ENCODE measurements at places on chromosomes 7 and 10.

DNA sequence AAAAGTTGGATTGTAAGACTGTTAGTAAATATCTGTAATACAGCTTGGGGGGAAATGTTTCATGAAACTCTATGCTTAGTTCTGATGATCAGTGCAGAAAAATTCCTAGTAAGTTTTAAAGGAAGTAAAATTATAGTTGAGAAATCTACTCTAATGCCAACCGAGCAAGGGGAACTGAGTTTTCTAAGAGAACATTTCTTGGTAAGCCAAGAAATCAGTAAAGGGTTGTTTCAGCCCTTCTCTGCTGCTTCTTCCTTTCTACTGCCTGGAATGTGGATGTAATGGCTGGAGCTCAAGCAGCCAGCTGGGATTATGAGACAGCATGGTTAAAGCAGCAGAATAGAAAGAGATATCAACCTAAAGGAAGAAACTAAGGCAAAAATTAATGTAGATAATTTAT lies 15.9 kb upstream of the AKR1B1 start:
- no peak for DNase-seq

- DNase-seq = no peak
Observed at GRCh38 chr10:96321822-96322221, 17.6 kb downstream of the DNTT start.

GRCh38 chr10:71258046-71258445 lies 45.7 kb downstream of the UNC5B start:
- no peak for DNase-seq

DNA sequence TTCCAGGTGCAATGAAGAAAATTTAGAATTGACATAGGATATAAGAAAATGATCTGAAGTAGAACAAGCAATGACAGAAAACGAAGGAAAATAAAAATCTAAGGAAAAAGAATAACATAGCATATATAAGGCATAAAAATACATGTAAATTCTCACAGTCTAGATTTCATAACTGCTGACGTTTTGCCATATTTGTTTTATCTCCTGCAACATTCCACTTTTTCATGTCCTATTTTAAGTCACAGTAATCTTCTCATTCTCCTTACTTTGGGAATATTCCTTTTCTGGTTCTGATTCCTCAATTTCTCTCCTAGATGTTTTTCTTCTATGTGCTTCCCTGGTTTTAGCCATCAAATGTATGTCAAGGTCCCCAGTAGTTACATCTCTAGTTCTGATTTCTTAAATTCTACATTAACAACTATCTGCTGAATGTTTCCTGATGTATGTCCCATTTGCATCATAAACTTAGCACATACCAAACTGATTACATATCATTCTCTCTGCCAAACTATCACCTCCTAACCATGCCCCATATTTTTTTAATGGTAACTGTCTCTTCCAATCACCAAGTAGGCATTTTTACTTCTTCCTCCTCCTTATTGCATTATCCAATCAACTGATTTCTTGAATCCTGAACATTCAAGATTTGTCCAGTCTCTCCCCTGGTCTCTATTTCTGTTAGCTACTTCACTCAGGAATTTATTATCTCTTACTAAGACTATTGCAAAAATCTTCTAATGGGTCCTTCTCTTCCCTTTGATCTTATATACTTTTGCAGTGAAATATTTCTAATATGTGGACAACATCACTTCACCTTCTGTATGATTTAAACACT lies 171.3 kb downstream of the DNAJC1 start:
- no peak for DNase-seq

DNA sequence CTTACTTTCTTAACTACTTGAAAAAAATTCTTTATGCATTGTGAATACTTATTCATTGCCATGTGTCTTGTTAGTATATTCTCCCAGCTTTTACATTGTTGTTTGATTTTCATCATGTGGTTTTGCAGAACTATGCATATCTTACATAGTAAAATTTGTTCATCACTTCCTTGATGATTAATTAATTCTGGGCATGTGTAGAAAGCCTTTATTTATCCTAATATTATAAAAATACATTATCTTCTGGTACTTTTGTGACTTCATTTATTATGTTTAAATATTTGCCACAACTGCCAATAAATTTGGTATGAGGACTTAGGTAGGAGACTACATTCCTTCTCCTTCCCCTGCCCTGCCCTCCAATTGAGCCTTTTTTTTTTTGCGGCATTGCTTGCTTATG lies 166.0 kb upstream of the ZNF32 start:
- DNase-seq = no peak

DNA sequence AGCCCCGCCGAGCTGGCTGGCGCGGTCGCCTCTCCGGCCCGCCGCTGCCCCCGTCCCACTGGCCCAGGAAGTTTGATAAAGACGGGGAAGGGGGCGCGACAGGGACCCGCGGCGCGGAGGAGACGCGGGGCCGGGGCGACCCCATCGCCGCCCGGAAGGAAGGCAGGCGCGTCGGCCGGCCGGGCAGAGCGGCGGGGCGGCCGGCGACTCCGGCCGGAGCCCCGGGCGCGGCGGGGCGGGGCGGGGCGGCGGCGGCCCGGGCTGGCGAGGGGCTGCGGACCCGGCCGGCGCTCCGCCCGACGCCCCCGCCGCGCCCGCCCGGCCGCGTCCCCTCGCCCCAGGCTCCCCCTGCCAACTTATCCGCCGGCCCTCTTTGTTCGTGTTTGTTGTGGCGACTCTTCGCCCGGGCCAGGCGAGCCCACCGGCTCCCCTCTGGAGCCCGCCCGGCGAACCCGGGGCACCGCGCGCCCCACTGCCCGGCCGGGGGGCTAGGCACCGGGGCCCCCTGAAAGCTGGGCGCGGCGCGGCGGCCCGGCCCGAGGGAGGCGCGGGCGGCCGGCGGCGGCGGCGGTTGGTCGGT lies 571 bp downstream of the KDM7A start:
- DNase-seq = no peak

- no peak for DNase-seq
Observed at GRCh38 chr7:106573738-106574137, 87.2 kb downstream of the CCDC71L start.

DNA sequence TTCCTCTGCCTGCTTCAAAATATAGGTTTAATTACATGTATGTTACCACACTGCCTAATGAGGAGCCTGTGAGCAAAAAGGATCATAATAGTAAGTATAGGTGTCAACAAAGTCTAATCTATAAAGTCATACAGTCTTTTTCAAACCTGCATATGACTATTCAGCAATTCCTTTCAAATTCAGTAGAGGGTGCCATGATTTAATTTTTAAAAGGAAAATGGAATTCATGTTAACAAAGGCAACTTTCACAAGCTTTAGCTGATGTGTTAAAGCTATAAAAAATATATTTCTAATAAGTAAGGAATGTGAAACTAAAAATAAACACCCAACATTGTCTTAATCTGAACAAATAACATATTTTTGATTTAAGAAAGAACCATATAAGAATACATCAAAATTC lies 52.1 kb downstream of the MPP7 start:
- no peak for DNase-seq

- no peak for DNase-seq
Observed at GRCh38 chr7:131933751-131934289, 377.4 kb upstream of the PODXL start.

- DNase-seq = no peak
Observed at GRCh38 chr10:85611746-85612377, 754.7 kb downstream of the GRID1 start.

GRCh38 chr10:34006471-34006870 lies 672.0 kb upstream of the NRP1 start:
- no peak for DNase-seq

- DNase-seq = no peak
Observed at GRCh38 chr10:99815621-99816020, 33.2 kb downstream of the ABCC2 start.

- no peak for DNase-seq
Observed at GRCh38 chr7:129167817-129168216, 20.6 kb upstream of the SMO start.

DNA sequence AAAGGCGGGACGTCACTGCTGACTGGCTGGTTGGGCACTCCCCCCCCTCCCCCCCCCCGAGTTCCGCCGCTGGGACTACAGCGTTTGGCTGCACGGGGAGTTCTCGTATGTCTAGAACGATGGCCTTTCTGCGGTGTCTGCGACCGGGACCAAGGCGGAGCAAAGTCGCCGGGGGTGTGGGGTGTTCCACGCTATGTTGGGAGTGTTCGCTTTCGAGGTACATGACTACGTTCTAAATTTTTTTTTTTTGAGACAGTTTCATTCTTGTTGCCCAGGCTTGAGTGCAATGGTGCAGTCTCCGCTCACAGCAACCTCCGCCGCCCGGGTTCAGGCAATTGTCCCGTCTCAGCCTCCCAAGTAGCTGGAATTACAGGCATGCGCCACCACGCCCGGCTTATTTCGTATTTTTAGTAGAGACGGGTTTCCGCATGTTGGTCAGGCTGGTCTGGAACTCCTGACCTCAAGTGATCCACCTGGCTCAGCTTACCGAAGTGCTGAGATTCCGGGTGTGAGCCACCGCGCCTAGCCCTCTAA lies 573 bp upstream of the IDI1 start:
- DNase-seq = no peak

DNA sequence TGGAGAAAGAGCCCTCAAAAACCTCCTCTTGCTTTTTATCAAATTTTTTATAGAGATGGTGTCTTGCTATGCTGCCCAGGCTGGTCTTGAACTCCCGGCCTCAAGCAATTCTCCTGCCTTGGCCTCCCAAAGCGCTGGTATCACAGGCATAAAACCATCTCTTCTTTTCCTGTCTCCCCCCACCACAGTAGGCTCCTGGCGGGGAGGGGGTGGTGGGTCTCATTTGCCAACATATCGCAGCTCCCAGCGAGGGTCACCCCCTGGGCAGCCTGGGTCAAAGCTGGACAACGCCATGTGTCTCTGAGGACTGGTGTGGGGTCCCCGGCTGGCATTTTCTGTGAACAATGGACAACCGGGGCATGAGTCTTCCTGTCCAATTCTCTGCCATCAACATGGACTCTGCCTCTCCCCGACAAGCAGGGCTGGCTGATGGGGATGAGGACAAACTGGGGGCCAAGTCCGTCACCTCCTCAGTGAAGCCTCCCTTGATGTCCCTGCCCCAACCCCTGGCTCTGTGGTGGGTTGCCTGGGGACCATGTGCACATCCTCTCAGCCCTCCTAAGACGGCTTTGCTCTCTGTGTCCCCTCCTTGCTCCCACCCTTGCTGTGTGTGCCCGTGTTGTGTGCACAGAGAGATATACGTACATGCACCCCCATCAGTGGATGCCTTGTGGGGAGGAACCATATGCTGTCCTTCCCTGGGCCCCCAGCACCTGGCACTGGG lies 86.4 kb upstream of the GNA12 start:
- DNase-seq = no peak

All from stimulated activated CD8-positive, alpha-beta memory T cell treated with anti-CD3 and anti-CD28 coated beads, Interleukin-4, amount 100 ng/mL, for 4 hours (primary cell).